ENCODE measurements at places on chromosomes 16 and 17.

- peak; percentile 48 for DNase-seq
These were observed 23.1 kb upstream of the BAHCC1 start for GRCh38 chr17:81371910-81372760.

- DNase-seq, result no peak
These were observed 183.7 kb downstream of the SNX29 start for GRCh38 chr16:12160249-12160648.

DNA sequence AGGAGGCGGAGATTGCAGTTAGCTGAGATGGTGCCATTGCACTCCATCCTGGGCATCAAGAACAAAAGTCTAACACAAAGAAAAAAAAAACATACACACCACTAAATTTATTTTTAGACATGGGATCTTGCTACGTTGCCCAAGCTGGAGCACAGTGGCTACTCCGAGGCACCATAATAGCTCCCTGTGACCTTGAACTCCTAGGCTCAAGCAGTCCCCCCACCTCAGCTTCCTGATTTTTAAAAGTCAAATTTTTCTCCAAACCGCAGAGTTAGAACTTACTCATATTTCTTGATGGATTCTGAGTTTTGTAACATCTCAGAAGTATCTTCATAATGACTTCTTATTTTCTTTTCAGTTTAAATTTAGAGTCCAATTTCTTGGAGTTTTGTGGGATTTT is 3.4 kb downstream of the CMTM4 start:
- no peak for DNase-seq

GRCh38 chr17:50423553-50424159 is 2.4 kb upstream of the ACSF2 start:
- peak; percentile 91 for DNase-seq

GRCh38 chr17:40319651-40320540 is 10.9 kb downstream of the RARA start:
- no peak for DNase-seq

DNA sequence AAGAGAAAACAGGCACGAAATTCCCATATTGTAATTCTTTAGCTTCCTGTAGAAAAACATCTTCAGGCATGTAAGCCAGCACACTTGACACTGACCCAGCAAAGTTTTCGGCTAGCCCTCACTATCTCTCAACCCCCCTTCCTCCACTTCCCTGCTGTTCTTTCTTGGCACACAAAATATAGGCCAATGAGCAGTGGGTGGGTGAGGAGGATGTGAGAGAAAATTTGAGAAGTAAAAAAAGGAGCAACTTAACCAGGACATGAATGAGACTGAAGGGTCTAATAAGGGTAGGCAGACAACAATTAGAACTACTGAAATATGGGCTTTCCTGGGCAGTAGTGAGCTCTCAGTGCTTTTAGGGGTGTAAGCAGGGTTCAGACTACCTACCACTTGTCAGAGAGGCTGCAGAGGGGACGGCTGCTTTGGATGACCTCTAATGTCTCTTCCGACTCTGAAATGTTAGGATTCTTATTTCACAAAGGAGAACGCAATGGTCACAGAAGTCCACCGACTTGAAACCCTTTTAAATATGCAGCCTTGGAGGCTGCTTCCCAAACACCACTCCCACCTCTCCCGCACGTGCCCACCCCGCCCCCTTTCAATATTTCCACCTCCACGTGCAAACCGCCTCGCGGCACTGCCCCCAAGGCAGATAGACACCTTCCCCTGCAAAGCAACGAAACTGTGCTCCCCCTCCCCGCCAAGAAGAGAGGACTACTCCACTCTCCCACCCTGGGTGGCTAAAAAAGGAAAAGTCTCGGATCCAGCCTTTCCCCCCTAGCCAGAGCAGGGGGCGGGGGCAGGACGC is 889 bp downstream of the MBTD1 start:
- DNase-seq, result no peak

DNA sequence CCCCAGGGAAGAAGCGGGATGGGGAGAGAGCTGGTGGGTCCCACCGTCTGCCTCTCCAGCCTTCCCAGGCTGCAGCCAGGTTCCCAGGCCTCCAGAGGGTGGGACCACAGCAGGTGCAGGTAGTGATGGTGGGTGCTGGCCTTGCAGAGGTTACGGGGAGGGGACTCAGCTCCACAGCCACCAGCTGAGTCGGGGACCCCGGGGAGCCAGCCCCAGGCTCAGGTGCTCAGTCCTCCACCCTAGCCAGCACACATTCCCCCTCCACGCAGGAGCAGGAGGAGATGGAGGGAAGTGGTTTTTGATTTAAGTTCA is 5.0 kb downstream of the TP53I13 start:
- no peak for DNase-seq

GRCh38 chr16:31260136-31260931 is 559 bp downstream of the ITGAM start:
- DNase-seq, result no peak

- DNase-seq, result peak; percentile 74
These were observed 6.2 kb downstream of the COL1A1 start for GRCh38 chr17:50194934-50195865.
